ENCODE measurements at places on chromosomes 16 and 17.

DNA sequence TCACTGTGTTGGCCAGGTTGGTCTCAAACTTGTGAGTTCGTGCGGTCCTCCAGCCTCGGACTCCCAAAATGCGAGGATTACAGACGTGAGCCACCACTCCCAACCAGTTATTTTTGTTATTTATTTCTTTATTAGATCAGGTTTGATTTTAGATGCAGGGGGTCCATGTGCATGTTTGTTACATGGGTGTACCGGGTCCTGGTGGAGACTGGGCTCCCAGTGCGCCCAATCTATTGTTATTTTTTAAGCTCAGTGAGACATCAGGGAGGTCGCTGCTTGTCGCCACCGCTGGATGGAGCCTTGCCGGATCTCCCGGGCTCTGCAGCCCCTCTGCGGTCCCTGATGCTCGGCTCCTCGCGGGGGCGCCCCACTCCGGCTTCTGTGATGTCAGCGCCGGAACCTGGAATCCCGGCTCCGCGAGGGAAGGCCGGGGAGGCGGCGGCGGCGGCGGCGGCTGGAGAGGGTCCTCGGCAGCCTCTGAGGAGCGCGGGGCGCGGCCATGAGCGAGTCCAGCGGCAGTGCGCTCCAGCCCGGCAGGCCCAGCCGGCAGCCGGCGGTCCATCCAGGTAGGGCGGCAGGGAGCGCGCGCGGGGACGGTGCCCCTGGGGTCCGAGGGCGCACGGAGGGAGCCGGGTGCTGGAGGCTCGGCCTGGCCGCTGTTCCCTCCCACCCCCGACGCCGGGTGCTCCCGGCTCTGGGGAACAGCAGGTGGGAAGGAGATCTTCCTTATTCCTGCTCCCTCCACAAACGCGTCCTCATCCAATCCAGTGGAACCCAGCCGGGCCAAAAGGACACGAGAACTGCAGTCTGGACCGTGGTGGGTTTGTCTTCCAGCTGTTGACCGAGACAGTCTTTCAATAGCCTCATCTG, at the start of gene TMC7:
Gene TMC7 (plus strand): TSS at position 370 of the 870 bp plus-strand sequence. CDS start 130 bp downstream, at position 500.
- DNase-seq = peak; percentile 44

DNA sequence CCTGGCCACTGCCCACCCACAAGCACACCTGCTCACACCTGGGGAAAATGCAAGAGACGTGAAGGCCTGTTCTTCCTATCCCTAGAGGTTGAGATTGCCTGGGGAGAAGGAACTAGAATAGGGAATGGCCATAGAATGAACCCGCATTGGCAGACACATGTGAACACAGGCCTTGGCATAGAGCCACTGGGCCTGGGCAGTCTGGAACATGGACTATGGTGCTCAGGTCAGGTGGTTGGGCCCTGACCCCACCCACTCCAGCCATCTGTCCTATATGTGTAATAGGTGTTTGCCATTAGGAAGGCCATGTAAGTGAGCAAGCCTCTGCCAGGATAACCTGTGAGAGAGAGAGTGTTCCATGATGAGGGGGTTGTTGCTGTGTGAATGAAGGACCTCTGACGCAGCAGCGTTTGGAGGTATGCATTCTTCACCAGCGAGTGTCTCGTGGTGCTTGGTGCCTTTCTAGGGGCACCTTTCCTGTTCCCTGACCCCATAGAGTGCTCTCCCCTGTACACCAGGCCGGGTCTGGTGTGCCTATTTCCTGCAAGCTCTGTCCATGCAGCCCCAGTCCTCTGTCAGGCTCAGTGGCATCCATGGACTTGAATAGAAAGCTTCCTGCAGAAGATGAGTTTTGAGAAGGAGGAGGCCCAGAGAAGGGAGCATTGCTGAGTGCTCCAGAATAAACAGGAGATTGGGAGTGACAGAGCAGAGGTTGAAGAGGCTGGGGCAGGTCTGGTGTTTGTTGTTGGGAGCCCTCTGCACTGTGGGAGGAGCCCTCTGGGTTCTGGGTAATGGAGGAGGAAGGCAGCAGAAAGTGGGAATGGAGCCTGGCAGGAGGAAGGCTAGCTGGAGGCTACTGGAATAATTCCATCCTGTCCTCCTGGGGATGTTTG, 15.6 kb downstream of the CTRL start:
- no peak for DNase-seq

DNA sequence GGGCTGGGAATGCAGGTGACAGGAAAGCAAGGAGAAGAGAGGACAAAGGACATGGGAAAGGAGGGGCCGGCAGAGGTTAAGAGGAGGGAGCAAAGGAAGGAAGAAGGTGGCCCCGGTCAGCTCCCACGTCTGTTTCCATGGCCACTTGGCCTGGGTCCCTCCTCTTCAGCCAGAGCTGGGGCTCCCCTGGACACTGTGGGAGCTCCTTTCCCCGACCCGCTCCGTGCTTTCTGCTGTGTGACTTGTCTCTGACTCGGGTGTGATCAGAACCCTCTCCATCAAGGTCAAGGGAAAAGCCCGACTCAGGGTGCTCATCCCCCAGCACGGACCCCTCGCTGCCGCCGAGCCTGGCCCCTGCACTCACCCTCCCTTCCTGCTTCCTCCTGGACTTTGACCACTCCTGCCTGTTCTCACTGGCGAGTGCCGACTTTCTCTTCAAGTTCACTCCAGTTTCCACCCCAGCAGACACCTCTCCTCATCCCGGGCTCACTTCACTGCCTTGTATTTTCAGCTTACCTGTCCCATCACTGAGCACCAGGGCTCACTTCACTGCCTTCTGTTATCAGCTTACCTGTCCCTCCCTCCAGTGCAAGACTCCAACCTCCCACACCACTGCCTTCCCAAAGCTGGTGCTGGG, 61.2 kb downstream of the MEAK7 start:
- no peak for DNase-seq

GRCh38 chr16:85928401-85928820, 29.4 kb downstream of the IRF8 start:
- no peak for DNase-seq

All from smooth muscle cell of the brain vasculature (primary cell).